ENCODE measurements at places on chromosomes 12 and 14.
A peak's percentile ranks its signal among the peaks of the same experiment; 100 is the strongest.

DNA sequence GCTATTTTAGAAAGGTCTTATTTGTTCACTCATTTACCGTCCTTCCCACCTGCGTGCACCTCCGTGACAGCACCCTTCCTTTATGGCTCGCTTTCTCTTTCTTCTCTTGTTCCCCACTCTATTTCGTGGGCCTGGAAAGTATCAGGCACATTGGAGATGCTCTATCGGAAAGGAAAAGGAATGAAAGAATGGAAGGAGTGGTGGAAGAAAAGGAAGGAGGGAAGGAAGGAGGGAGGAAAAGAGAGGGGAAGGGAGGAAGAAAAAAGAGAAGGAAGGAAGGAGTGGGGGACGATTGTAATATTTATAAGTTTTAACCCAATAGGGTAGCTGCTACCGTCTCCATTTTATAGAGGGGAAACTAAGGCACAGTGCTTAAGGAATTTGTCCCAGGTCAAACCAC lies 363.4 kb downstream of the CACNA1C start:
- H3K27me3 ChIP-seq, result peaks cover 23% of the 10 kb centered on the region
- H3K4me3 ChIP-seq, result no peak overlapping the region
- no peak for DNase-seq

DNA sequence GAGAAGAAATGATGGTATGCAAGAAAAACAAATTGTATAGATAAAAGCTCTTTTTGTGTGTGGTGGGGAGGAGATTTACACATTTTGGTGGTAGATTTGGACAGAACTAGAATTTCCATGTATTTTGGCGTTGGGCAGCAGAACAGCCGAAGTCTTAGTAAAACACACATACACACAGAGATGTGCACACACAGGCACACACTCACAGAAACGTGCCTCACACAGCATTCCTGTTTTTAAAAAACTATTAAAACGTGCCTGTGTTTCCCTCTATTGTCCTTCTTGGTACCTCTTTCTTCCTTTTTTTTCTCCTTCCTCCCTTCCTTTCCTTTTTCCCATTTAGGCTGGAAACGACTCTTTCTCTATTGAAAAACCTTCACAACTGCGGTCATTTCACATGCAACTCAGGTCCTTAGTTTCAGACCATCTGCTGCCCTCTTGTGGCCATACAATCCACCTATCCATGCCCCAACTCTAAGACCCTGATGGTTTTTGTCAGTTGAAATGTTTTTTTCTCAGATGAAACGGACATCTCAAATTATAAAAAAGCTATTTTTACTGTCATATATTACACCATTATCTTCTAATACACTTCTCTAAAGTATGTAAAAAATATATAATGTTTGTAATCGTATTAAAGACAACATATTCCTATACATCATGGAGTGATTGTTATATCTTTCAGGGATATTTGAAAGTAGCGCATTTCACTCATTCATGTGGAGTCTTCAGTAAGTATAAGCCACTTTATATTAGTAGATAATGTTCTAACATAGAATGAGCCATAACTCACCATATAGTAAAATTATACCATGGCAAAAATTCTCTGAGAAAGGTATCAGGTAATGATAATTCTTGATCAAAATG lies 386.7 kb upstream of the NOVA1 start:
- DNase-seq, result peak; percentile 74
- H3K36me3 ChIP-seq, result no peaks in the 10 kb centered on the region
- no peak overlapping the region for H3K27ac ChIP-seq
- H3K4me1 ChIP-seq, result peaks cover 10% of the 10 kb centered on the region

DNA sequence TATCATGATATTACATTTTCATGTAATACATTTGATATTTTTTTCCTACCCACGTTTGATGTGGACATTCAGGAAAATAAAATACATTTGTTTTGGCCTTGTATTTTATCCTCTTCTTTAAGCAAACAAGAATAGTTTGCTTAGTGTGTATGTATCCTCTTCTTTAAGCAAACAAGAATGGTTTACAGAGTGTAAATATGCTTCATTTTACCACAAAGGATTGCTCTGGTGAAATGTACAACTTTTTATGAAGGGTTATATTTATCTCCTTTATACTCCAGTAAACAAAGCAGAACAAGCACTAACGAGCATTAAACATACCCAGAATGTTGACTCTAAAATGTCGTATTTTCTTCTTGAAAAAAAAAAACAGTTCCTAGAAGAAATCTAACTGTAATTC lies 244.7 kb downstream of the KCNH5 start:
- no peaks in the 10 kb centered on the region for H3K27me3 ChIP-seq
- peaks cover 27% of the 10 kb centered on the region for H3K36me3 ChIP-seq
- H3K4me3 ChIP-seq, result no peak overlapping the region
- peaks cover 6% of the 10 kb centered on the region for H3K4me1 ChIP-seq
- no peak for DNase-seq

DNA sequence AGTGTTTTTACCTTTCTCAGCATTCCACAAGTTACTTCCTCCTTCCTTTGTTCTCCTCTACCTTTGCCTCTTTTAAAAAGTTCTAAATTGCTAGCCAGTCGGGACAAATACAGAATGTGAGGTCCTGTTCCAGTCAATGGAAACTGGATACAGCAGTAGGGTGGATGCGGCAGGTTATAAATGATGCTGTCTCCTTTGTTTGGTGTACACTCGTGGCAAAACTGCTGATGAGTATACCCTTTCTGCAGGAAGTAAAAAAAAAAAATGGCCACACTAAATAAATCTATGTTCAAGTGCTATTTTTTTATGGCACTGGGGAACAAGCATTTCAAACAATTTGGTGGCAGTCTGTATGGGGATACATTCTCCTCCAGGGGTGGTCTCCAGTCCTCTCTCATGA lies 27.5 kb downstream of the KLRK1 start:
- H3K4me1 ChIP-seq, result peaks cover 15% of the 10 kb centered on the region
- no peak overlapping the region for H3K4me3 ChIP-seq
- peaks cover 3% of the 10 kb centered on the region for H3K27me3 ChIP-seq
- H3K27ac ChIP-seq, result peak overlapping the region; percentile 80

- H3K4me3 ChIP-seq, result no peak overlapping the region
- H3K4me1 ChIP-seq, result peaks cover 1% of the 10 kb centered on the region
- no peak for DNase-seq
- H3K27me3 ChIP-seq, result no peaks in the 10 kb centered on the region
- H3K27ac ChIP-seq, result peak overlapping the region; percentile 75
- peaks cover 22% of the 10 kb centered on the region for H3K36me3 ChIP-seq
Observed at GRCh38 chr12:22640851-22641250, 15.9 kb downstream of the ETNK1 start.

Data from nephron progenitor cell (in vitro differentiated cells).